Stimulated activated CD8-positive, alpha-beta memory T cell treated with anti-CD3 and anti-CD28 coated beads, Interleukin-4, amount 100 ng/mL, for 1 hour (primary cell): ENCODE measurements at places on chromosomes 11 and 22.

DNA sequence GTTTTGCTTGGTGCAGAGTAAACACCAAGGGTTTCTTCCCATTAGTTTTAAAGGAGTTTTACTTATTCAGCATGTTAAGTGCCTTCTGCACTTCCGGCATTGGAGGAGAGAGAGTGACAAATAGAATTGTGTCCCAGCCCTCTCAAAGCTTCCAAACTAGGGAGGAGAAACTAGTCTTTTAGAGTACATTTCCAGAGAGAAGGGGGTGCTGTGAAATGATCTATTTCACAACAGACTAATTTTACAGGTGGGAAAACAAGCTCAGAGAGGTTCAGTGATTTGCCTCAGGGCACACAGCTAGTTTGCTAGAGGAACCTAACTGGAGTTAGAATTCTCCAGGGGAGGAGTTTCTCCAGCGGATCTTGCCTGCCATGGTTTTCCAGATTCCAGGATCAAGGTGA is 12.6 kb downstream of the MPST start:
- no peak for DNase-seq

DNA sequence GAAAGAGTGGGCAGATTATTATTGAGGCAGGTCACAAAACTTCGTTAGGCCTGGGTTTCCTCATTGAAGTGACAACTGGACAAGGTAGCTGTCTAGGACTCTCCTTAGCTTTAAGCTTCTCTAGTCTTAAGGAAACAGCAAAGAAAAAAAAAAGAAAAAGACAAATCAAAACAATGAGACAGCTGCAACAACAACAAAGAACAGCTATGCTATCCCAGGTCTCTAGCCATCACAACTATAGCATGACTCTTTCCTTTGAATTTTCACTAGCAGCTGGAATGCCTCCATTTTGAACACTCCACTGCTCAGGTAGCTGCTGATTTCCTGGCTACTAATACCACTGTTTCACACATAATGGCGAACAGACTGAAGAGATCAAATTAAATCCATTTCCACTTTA is 302.4 kb upstream of the SORL1-AS1 start:
- DNase-seq, result no peak

DNA sequence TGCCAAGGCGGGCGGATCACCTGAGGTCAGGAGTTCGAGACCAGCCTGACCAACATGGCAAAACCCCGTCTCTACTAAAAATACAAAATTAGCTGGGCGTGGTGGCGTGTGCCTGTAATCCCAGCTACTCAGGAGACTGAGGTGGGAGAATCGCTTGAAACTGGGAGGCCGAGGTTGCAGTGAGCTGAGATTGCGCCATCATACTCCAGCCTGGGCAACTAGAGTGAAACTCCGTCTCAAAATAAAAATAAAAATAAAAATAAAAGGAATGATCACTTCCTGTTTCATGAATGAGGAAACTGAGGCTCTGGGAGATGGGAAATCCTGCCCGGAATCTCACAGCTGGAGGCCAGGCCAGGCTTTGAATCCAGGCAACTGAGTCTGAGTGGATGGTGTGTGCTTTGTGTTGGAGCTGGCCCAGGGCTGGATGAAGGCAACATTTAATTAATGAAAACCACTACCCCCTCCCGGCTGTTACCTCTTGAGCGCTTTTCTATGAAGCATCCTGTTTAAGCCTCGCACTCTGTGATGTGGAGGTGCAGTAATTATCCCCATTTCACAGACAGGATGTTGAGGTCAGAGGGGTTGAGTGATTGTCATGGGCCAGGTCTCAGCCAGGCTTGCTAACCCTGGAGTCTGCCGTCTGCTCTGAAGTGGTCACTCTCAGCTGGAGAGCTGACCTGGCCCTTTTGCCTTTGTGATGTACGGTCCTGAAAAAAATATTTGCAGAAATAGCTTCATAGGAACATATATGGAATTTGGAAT is 27.8 kb downstream of the LRP5 start:
- DNase-seq, result no peak

DNA sequence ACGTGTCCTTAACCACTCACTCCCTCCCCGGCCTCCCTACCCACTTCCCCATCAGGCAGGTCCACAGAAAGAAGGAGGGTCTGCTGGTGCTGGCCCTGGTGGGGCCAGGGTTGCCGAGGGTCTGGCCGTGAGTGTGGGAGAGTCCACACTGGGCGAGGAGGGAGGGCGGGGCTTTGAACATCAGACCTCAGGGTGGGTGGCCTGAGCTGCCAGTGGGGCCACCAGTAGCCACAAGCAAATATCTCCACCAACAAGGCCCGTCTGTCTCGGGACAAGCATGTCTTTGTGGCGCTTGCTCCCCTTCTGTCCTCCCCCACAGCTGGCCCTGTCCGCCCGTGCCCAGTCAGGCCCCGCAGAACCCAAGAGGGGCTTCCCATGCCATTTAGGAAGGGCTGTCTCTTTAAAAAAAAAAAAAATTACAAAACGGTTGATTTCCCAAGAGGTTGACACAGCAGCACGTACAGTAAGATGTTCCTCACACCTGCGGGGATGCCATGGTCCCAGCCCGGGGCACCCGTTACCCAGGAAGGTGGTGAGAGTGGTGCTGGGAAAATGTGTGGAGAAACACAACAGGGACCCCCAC is 17.7 kb upstream of the TALDO1 start:
- no peak for DNase-seq

- DNase-seq, result no peak
Measured at GRCh38 chr11:85088286-85088685, 538.9 kb downstream of the DLG2 start.

DNA sequence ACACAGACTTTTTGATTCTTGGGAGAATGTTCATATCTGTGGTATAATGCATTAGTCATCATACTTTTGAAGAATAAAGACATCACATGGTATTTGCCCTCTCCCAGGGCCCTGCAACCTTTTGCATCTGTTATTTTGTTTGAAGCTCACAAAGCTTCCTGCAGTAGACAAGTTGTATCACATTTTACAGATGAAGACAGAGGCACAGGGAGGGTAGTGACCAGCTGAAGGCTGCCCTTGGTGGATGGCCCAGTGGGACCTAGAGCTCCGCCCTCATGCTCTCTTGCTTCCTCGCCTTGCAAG is 66.4 kb downstream of the UBASH3B start:
- DNase-seq, result no peak

GRCh38 chr11:1619449-1619848 is 2.5 kb downstream of the KRTAP5-4 start:
- DNase-seq, result no peak

DNA sequence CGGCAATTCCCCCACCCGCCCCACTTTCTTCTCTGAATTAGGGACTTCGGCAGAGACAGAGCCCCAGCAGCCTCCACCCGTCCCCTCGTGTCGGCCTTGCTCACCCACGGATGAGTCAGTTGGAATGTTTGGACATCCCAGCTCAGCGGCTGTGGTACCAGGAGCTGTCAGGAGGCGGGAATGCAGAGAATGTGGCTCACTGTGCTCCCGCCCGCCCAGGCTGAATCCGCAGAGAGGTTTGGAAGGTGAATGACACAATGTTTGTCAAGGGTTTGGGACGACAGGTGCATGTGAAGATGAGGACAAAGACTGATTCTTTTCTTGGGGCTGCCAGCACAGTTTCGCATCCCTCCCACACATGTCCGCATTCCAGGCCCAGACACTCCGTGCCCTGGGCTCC is 39.6 kb downstream of the LIF start:
- DNase-seq, result no peak

GRCh38 chr11:1298695-1299492 is 10.5 kb downstream of the TOLLIP start:
- no peak for DNase-seq

GRCh38 chr11:127966821-127967220 is 620.5 kb downstream of the ETS1 start:
- DNase-seq, result no peak

DNA sequence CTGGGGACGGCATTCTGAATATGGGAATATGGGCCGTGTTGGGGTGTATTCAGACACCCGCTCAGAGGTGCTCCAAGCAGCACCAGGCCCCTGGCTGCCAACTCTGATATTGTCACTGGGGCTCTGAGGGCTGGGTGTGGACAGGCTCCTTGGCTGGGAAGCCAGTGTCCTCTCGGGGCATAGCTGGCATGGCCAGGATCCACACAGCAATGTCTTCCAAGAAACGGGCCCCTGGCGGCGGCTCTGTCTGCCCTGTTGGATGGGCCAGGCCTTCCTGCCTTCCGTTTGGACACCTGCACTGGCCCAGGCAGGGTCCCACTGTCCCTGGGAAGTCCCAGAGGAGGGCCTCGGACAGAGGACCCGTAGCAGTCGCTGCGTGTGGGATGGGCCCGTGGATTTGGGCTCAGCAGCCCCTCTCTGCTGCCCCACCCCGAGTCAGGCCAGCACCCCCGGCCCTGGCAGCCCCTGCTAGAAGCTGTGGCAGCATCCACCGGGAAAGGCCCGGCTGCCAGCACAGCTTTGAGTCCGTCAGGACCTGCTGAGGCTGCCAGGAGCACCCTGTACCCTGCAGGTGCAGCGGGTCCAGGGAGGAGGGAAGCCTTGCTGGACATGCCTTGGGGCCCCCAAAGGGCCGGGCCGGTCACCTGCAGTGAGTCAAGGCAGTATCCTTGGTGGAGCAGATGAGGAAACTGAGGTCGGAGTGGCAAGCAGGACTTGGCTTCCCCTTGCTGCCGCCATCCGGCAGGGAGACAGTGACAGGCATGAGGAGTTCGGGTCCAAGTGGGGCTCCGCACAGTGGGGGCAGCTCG is 4.1 kb downstream of the PANX2 start:
- no peak for DNase-seq

GRCh38 chr11:25860677-25861450 is 471.1 kb upstream of the ANO3 start:
- no peak for DNase-seq

DNA sequence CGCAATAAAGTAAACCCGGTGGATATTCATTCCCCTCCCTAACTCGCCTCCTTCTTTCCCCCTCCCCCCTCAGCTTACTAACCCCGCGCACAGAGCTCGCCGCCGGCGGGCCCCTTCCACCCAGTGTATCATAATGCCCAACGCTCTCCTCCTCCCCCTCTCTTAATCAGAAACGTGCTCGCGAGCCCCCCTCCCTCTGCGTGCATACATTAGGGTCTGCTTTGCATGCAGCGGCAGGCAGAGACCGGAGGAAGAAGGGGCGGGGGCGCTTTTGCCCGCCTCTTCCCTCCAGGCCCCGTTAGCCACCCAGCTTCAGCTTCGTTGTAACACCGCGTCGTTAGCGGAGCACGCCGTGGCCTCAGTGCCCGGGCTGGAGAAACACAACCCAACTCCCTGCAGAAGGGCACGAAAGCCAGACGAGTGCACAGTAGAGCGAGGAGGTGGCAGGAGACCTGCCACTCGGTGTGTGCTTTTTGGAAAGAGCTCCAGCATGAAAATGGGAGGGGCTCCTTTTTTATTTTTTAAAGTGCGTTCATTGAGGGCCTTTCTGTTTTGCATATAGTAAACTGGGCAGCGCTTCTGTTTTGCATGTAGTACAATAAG is 901 bp upstream of the KMT2A start:
- DNase-seq, result peak; percentile 20

DNA sequence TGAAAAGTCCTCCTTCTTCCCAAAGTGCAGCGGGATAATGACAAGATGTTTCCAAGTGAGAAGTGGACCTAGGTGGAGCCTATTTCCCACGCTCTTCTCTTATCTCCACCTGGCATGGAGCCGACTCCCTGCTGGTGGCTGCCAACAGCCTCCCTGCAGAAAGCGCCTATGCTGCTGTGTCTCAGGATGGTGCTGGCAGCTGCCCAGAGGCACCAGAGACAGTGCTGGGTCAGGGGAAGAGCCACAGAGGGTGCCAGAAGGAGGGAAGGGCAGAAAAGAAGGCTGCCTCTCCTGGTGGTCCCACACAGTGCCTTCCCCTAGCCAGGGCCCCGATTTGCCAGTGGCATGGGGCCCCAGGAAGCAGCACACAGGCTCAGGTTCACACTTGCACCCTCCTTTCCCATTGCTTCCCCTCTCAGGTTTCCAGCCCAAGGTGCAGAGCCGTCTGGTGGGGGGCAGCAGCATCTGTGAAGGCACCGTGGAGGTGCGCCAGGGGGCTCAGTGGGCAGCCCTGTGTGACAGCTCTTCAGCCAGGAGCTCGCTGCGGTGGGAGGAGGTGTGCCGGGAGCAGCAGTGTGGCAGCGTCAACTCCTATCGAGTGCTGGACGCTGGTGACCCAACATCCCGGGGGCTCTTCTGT is 19.0 kb downstream of the CD5 start:
- DNase-seq, result no peak

- DNase-seq, result no peak
Measured at GRCh38 chr11:123181767-123182500, 13.1 kb downstream of the CLMP start.

GRCh38 chr11:22711880-22712279 is 45.5 kb downstream of the GAS2 start:
- DNase-seq, result no peak

DNA sequence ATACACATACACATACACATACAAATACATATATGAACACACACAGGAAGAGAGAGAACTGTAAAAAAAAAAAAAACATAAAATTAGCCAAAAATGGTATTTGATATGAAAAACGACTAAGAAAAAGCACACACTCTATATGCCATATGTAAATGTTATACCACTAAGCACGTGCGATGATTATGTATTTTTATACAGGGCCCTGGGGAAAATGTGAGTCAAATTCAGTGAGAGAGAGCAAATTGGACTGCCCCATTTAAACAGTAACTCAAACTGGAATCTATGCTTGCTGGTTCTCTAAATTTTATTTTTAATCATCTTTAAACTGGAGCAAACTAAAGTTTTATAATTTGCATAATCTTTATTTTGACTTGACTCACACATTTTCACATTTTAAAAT is 197.8 kb upstream of the MTNR1B start:
- DNase-seq, result no peak

GRCh38 chr11:124415356-124415923 is 9.2 kb downstream of the OR8B4 start:
- no peak for DNase-seq

DNA sequence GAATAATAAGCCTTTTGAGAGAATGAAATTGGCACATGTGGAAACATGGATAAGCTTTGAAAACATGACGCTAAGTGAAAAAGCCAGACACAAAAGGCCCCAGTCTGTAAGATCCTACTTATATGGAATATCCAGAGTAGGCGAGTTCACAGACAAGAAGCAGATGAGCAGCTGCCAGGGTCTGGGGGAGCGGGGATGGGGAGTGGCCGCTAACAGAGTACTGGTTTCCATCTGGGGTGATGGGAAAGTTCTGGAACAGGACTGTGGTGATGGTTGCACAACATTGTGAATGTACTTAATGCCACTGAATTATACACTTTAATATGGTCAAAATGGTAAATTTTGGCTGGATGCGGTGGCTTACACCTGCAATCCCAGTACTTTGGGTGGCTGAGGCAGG is 126.5 kb downstream of the SPATA19 start:
- no peak for DNase-seq

DNA sequence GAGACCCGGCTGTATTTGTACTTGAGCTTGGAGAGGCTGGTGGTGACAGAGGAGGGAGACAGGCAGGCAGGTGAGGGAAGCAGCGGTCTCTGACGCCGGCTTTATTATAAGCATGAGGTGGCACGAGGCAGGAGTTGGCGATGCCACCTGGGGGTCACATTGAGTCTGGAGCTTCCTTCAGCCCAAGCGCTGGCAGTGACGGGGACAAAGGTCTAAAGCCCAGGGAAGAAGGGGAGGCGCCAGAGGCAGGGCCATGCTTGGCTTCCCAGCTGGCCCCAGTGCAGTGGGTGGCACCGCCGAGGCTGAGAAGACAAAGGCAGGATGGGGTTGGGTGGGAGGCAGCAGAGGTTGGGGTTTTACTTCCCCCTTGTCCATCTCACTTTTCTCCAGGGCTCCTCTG is 4.5 kb downstream of the FXYD2 start:
- no peak for DNase-seq
